ENCODE measurements at places on chromosomes 7 and 10. TPM values are rescaled to one million over a fixed set of nuclear protein-coding genes. Genes with fewer than 3 reads are reported as not detected.
A peak's percentile ranks its signal among the peaks of the same experiment; 100 is the strongest.

CLRN3 gene
- not detected for polyA plus RNA-seq

AVPI1 gene
- polyA plus RNA-seq: 8.9 TPM

- H3K4me1 ChIP-seq: no peaks in the 10 kb centered on the region
- H3K27me3 ChIP-seq: no peaks in the 10 kb centered on the region
- DNase-seq: no peak
- H3K4me3 ChIP-seq: no peak overlapping the region
- no peak overlapping the region for H3K27ac ChIP-seq
Measured at GRCh38 chr10:90417476-90418210, 440.2 kb downstream of the HTR7 start.

DNA sequence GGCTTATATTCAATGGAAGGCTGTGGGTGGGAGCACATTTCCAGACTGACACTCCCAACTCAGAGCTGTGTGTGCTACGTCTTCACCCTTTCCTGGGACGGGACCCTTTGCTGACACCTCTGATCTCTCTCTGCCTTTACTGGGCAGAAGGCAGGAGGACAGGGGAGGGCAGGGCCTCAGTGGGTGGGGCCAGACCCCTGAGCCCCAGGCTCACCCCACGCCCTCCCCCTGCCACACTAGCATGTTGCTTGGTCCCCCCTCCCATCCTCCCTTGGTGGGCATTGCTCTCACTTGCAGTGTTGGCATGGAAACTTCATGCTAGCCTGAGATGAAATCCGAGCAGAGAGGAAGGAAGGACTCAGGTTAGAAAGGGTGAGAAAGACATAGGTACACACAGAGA lies 18.4 kb downstream of the TMEM273 start:
- H3K4me1 ChIP-seq: no peaks in the 10 kb centered on the region
- no peak overlapping the region for H3K4me3 ChIP-seq
- no peak overlapping the region for H3K27ac ChIP-seq

GRCh38 chr7:113374955-113375354 lies 256.6 kb upstream of the SMIM30 start:
- H3K27ac ChIP-seq: no peak overlapping the region
- no peaks in the 10 kb centered on the region for H3K4me1 ChIP-seq

- H3K36me3 ChIP-seq: no peaks in the 10 kb centered on the region
- no peak overlapping the region for H3K27ac ChIP-seq
- H3K4me1 ChIP-seq: peaks cover 55% of the 10 kb centered on the region
Measured at GRCh38 chr7:101160910-101161309, 4.5 kb downstream of the VGF start.

- H3K4me1 ChIP-seq: peaks cover 46% of the 10 kb centered on the region
- H3K27ac ChIP-seq: peak overlapping the region; percentile 65
- H3K36me3 ChIP-seq: no peaks in the 10 kb centered on the region
- DNase-seq: peak; percentile 81
Measured at GRCh38 chr7:128266883-128267594, 26.0 kb downstream of the LEP start.

- no peaks in the 10 kb centered on the region for H3K36me3 ChIP-seq
- no peaks in the 10 kb centered on the region for H3K27me3 ChIP-seq
- H3K4me1 ChIP-seq: no peaks in the 10 kb centered on the region
- no peak for DNase-seq
Measured at GRCh38 chr7:120467676-120468075, 194.7 kb downstream of the KCND2 start.

All from GM23338 (cell line).